BE2C (cell line): ENCODE measurements at places on chromosomes 11 and 22.
A peak's percentile ranks its signal among the peaks of the same experiment; 100 is the strongest.

DNA sequence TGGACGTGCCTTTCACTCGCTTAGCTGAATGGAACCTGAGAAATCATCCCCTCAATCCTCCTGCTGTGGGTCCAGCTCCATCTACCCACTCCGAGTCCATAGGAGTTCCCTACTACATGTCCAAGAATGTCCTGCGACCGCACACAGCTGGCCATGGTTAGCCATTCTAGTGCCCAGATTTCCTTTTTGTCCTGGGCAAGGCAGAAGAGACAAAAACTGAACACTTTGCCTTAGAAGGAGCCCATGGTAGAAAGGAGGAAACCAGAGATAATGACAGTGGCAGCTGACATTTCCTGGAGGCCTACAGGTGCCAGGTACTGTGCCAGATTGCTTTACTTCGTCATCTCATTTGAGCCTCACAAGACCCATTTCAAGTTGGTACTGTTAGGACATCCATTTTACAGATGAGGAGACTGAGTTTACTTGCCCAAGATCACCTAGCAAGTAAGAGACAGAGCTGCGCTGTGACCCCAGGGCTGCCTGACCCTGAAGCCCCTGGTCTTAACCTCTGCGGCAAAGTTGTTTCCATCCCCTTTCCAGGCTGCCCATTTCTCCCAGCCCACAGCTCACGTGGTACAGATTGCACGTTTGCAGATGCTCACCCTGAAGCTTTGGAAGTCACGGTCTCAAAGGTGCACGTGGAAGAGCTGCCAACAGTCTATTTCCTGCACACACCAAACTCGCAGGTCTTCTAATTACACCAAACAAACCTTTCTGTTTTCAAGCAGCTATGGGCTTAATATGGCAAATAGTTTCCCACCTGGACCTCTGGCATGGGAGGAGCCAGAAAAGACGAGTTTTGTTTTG, 112.7 kb downstream of the ZBTB16 start:
- DNase-seq = no peak

- no peak for DNase-seq
Observed at GRCh38 chr11:72317570-72317969, 73.6 kb upstream of the PHOX2A start.

GRCh38 chr11:92659793-92660192, 309.7 kb upstream of the MTNR1B start:
- DNase-seq = no peak

DNA sequence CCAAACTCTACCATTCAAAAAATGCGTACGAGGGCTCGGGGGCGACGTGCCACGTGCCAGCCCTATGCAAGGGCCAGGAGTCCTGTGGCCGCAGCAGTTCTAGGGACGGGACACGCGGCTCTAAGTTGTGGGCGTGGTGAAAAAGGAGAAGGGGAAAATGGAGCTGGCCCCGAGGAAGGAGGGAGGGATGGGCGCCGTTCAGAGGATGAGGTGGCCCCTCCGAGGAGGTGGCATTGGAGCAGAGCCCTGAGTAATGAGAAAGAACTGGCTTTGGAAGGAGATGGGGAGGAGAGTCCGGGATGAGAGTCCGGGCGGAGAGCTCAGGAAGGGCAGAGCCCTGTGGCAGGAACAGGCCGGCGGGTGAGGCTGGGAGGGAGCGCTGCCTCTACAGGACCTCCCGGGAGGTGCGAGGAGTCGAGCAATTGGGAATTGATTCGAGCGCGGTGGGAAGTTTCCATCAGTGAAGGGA, 21.0 kb downstream of the OTUB1 start:
- no peak for DNase-seq

DNA sequence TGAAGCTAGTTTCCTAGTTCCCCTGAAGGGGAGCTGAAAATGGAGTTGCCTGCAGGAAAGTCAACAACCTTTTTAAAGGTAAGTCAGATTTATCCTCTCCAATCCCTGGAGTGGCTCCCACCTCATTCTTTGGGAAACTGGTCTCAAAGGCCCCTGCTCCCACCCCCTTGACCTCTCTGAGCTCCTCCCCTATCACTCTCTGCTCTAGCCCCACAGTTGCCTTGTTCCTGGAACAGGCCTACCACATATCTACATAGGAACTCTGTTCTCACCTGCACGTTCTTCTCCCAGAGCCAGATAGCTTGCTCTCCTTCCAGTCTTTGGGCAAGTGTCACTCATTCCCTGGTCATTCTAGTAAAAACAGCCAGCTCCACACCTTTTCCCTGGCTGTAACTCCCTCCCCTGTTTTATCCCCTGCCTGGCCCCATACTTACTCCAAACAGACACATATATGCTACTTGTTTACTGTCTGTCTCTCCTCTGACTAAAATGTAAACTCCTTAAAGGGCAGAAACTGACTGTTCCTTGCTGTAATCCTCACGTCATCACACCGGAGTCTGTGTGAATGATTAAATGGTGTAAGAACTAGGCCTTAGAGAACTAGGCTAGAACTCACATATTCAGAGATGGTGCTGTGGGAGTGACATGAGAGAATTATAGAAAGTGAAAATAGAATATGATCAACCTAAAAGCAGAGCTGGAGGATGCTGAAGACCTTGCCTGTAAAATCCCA, 53.3 kb downstream of the TCF20 start:
- DNase-seq = no peak

- DNase-seq = peak; percentile 48
Observed at GRCh38 chr22:49764127-49764581, 63.5 kb downstream of the BRD1 start.

DNA sequence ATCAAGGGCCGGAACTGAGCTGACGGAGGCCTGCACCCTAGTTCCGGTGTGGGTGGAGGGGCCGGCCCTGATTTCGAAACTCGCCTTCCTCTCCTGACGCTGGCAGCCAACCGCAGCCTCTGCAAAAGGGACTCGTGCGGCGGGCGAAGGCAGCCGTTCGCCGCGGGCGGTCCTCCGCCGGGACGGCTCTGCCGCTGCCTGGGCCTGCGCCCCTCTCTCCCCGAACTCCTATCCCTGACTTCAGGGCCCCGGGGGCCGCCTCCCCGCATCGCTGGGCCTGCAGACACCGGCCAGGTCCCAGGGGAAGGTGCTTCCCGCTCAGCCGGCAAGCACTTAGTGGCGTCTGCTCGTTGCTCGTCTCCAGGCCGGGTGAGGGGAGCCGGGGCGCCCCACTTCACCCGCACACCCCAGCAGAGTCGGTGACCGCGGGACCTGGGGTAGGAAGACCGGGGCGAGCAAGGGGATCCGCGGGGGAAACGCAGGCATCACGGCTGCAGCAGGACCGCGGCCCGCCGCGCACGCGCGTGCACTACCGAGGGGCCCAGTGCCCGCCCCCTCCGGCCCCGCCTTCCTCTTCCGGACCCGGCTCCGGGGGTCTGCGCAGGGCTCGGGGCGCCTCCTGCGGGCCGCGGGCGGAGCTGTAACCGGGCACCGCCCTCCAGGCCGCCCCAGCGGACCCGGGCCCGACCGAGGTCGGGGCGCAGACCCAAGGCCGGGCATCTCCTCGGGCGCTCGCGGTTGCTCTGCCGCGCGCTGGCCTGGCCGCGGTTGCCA, 464 bp upstream of the ANKRD13D start:
- DNase-seq = peak; percentile 96

- no peak for DNase-seq
Observed at GRCh38 chr11:69661413-69661715, 13.8 kb downstream of the LTO1 start.

DNA sequence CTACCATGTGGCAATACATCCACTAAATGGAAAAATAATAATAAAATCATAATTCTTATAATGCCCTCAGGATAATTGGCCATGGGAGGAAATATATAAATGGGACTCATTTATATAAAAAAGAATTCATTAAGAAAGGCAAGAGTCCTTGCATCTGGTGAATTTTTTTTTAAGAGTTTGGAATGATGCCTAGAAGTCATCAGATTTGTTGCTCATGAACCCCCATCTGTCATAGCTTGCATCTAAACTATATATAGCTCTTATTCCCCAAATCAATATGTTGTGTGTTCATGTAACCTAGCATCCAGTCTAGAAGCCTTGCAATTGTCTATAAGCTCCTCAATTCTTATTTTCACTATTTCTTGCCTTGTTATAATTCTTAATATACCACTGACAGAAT, 75.9 kb downstream of the CADM1 start:
- DNase-seq = no peak

DNA sequence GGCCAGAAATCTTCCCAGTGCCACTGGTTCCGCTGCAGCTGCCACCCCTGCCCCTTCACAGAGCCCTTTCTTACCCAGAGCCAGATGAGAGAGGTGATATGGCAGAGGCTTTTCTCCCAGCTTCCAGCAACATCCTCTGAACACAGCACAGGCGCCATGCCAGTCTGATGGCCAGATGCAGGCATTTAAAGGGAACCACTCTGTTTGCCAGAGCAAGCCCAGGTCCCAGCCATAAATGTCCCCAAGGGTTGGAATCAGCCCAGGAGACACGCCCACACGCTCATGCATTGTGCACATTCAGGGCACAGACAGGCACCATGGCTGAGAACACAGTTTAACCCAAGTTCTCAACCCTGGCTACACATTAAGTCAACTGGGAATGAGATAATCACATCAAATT, 114.3 kb upstream of the CSNK2A3 start:
- DNase-seq = peak; percentile 67
